ENCODE measurements at places on chromosomes 2 and 18.

DNA sequence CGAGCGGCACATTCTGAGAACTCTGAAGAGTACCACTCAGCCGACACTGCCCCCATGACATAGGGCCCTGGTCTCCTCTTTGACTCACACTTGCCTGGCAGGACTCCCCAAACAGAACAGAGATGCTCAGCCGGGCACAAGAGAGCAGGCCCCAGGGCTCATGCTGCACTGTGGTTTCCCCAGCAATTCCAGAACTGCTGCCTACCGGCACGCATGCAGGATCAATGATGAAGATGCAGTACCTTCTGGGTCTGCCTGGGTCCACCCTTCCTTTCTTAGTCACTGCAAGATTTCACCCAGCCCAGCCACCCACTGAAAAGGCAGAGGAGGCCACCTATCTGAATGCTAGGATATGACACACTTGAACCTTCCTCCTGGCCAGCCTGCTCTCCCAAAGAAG, 49.4 kb downstream of the BCL11A start:
- DNase-seq, result no peak

DNA sequence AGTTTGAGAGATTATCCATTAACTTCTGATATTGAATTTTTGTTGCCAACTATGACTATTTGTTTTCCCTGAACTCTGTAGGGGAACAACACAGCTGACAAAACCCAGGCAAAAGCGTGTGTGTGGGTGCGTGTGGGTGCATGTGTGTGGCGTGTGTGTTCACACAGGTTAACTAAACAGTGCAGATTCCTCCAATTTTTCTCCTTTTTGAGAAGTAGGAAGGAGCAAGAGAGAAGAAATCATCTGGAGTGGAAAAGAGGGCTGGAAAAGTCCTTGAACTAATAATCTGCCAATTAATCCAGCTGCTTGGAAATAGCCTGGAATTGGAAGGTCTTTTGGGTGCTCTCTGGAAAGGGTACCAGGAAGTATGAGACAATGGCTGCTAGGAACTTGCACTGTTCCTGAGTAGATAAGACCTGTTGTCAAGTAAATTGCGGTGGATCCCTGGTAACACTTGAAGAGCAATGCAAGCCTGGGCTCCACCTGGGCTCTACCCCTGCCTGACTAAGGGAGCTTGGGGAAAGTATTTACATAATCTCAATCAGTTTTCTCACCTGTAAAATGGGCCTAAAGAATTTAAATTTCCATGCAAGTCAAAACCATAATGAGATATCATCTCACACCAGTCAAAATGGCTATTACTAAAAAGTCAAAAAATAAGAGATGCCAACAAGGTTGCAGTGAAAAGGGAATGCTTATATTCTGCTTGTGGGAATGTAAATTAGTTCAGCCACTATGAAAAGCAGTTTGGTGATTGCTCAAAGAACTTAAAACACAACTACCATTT, 40.5 kb upstream of the IL1R1 start:
- DNase-seq, result no peak

GRCh38 chr2:195505701-195506100, 151.3 kb upstream of the SLC39A10 start:
- DNase-seq, result no peak

- DNase-seq, result no peak
Measured at GRCh38 chr2:170404846-170405245, 226.9 kb downstream of the MYO3B start.

DNA sequence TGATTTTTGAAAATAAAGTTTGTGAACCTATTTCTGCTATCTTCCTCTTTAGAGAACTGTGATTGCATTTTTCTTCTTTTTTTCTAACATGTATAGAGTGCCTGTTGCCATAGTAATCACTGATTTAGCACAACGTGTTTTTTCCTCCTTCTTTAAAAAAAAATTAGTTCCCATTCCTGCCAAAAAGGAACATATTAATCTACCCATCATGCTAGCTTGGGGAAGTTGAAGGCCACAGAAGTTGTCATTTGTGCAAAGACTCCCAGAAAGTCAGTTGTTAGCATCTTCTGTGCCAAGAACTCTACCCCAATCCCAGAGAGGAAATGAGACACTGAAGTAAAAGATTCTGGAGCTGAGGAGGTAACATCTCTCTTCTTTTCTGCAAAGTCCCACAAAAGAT, 57.3 kb downstream of the SLC8A1 start:
- DNase-seq, result no peak

DNA sequence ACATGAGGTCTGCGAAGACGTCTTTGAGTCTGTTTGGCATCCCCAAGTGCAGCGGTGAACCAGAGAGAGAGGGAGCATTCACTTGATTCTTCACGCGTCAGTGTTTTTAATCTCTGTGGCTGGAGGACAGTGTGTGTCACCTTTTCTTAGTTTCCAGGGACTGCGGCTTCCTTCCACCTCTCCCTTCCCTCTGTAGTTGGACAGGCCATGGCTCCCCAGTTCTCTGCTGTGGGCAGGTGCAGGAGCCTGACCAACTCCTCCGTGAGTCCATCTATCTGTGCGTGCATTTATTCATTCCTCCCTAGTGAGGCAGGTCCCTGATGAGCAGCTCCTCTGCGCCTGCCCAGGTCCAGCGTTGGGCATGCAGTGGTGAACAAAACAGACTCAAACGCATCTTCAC, 42.9 kb downstream of the AGAP1 start:
- no peak for DNase-seq

GRCh38 chr2:168678153-168678853, 124.1 kb upstream of the NOSTRIN start:
- DNase-seq, result no peak

DNA sequence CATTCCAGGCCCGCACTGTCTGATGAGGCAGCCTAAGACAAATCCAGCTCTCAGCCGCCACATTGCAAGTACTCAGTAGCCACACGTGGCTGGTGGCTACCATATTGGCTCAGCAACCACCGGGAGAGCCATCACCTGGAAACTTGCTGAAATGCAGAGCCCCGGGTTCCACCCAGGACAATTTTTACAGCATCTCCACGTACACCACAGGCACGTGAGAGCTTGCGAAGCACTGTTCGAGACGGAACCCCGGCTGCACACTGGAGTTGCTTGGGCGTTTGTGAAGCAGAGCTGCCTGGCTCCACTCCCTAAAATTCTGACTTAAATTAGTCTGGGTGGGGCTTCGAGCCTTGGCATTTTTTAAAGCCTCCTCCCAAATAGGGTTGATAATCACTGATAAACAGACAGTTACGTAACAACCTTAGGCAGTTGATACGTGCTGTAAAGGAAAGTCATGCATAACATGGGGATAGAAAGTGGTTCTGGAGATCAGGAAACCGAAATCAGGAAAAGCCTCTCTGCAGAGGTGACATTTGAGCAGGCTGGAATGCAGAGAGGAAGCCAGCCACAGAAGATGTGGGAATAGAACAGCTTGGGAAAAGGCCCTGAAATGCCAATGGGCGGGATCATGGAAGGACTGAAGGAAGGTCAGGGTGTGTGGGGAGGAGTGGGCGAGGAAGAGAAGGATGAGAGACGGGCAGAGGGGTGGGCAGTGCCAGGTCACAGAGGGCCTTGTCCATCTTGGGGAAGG, 6.2 kb downstream of the ASAP2 start:
- DNase-seq, result no peak

- peak; percentile 39 for DNase-seq
Measured at GRCh38 chr2:98385050-98385699, 38.9 kb downstream of the CNGA3 start.

GRCh38 chr18:79596446-79597175, 83.0 kb upstream of the CTDP1 start:
- DNase-seq, result no peak

DNA sequence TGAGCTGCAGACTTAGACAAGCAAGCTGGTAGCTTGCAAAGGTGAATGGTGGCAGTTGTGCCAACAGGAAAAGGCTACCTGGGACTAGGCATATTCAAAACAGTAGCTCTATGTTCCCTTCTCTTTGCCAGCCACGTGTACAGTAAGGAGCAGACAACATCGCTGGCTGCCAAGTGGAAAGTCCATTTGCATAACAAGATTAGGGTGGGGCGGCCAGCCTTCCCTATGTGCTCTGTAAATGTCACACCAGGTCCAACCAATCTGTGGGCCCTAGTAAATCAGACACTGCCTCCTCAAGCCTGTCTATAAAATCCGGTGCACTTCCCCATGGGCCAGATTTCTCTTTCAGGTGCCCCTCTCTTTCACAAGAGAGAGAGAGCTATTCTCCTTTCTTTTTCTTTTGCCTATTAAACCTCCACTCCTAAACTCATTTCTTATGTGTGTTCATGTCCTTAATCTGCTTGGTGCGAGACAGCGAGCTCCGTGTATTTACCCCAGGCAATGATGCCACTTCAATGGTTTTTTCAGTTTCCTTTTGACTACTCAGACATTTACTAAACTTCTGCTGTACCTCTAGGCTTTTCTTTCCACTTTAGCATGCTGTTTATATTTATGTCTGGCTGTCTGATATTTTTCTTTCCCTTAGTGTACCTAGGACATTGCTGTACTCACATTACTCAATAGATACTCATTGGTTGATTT, 297.4 kb upstream of the GCFC2 start:
- DNase-seq, result no peak

DNA sequence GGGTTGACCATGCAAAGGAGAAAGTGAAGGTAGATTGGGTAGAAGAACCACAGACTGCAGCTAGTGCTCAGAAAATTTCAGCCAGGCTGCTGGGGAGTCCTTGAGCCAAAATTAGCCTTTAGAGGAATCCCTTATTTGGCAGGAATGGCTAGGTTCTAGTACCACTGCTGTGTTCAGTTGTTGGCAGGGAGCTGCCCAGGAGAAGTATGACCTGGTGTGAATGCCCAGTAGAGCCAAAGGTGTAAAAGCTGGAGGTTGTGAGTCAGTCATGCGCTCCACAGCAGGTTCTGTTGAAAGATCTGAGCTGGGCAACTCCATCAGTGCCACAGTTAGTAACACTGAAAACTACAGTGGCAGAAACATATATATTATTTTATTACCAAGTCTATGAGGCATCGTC, 36.4 kb upstream of the TBR1 start:
- no peak for DNase-seq

- no peak for DNase-seq
Measured at GRCh38 chr2:42009657-42010580, 37.9 kb upstream of the PKDCC start.

- DNase-seq, result no peak
Measured at GRCh38 chr2:69639266-69639665, 4.3 kb downstream of the AAK1 start.

- DNase-seq, result no peak
Measured at GRCh38 chr18:70273021-70273420, 15.8 kb upstream of the SOCS6 start.
